Head of caudate nucleus (tissue), 42 donors: ENCODE measurements at places on chromosomes 11 and 22.

GRCh38 chr11:18383388-18384156, 10.8 kb upstream of the LDHA start:
- peak; percentile 57 for DNase-seq

DNA sequence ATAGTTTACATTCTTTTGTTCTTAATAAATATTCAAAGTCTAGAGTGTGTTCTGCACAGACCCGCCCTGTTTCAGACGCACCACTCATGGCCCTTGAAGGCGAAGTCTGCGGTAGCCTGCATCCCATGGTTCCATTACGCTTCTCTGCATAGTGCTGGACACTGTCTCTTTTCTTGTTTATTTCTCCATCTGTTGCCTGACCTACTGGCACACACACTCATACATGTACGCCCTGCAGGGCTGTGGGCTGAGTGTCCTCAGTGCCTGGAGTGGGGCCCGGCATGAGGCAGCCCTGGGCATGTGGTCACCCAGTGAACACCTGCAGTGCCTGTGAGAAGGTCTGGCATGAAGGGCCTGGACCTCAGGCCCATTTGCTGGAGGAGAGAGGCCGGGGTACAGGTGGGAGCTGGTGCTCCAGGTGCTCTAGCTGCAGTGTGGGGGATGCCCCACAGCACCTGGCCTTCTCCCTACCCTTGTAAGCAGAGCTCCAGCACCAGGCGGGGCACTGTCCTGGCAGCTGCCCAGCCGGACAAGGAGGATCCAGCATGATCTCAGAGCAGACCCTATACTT, 404.1 kb downstream of the TBC1D22A start:
- peak; percentile 12 for DNase-seq

- no peak for DNase-seq
These were observed 16.5 kb downstream of the SGSM1 start for GRCh38 chr22:24822471-24822870.

DNA sequence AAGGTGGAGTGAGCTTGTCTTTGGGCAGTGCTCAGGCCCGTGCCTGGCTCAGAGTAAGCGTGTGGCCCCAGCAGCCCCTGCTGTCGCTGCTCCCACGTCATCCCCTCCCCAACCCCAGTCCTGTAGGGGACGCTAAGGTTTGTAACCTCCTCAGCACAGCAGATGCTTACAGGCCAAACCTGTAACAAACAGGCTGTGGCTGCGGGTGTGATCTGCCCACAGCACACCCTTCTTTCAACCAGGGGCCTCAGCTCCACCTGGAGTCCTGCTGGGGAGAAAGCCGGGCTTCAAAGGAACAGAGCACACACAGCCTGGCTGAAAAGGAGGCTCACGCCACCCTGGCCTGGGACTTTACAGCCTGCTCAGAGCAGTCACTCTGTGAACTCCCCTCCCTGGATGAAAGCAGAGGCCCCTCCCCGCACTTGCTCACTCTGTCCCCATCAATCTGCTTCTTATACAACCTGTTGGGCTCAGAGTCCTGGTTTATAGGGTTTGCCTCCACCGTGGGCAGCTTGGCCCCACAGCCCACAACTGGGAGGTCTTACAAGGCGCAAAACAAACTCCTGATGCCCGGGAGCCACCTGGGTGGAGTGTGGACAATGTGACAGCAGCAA, 54.3 kb downstream of the SCUBE1 start:
- DNase-seq, result no peak

DNA sequence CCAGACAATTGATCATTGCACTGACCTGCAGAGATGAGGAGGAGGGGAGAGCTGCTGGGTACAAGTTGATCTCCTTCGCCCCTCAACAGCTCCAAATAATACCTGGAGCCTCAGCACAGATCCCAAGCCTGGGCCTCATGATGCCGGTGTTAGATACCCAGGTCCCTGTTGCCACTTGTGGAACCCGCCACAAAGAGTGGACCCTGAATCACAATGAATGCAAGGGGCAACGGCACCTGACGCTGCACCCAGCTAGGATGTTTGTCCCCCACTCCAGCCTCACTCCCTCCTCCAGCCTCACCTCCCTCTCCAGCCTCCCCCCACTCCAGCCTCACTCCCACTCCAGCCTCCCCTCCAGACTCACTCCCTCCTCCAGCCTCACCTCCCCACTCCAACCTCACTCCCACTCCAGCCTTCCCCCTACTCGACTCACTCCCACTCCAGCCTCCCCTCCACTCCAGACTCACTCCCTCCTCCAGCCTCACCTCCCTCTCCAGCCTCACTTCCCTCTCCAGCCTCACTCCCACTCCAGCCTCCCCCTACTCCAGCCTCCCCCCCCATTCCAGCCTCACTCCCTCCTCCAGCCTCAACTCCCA, 879.0 kb downstream of the BRD1 start:
- DNase-seq, result no peak

DNA sequence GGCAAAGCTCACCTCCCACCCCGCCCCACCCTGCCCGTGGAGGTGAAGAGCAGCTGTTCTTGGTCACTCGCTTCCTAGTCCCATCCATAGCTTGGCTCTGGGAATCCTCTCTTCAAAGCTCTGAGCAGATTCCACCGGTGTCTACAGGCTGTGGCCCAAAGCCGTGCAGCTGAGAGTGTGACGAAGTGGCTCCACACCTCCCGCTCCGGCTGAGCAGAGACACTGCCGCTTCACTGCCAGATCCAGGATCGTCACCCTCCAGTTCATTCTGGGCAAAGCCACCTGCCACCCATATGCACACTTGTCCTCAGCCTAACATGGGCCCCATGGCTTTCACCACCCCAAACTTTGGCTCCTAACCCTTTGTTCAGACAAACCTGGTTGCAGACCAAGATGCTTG, 532.9 kb upstream of the B3GAT1 start:
- no peak for DNase-seq

GRCh38 chr11:1878137-1879031, 13.3 kb downstream of the PRR33 start:
- no peak for DNase-seq

DNA sequence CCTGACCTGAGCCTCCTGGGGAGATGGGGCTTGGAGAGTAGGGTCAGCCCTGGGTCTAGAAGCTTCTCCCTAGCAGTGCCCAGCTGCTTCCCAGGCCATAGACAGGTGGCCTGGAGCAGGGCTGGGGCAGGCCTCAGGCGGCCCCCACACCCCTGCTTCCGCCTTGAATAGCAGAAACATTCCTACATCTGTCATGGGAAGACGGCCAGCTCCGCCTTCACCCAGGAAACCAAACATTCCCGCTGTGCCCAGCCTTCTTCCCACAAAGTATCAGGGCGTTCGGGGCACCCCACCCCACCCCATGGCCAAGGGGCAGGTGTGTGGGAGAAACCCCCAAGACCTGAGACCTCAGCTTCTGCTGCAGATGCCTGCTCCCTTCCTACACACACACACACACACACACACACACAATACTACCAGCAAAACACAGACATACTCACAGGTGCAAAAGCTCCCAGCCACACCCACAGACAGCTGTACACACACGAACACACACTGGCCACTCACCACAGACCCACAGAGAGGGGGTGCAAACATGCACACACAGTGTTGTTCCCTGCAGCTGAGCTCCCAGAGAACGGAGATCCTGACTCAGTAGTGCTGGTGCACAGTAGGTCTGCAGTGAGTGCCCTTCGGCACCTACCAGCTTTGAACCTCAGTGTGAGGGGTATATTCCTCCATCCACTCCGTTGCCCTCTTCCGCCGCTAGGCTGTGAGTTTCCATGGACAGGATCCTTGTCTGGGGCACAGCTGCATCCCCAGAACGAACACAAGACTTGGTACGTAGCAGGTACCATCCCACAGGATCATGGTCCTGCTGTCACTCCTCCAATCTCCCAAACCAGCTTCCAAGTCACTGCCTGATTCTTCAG, 37.4 kb downstream of the PDGFB start:
- DNase-seq, result peak; percentile 6

- no peak for DNase-seq
These were observed 497.1 kb downstream of the BRD1 start for GRCh38 chr22:49330421-49331222.

DNA sequence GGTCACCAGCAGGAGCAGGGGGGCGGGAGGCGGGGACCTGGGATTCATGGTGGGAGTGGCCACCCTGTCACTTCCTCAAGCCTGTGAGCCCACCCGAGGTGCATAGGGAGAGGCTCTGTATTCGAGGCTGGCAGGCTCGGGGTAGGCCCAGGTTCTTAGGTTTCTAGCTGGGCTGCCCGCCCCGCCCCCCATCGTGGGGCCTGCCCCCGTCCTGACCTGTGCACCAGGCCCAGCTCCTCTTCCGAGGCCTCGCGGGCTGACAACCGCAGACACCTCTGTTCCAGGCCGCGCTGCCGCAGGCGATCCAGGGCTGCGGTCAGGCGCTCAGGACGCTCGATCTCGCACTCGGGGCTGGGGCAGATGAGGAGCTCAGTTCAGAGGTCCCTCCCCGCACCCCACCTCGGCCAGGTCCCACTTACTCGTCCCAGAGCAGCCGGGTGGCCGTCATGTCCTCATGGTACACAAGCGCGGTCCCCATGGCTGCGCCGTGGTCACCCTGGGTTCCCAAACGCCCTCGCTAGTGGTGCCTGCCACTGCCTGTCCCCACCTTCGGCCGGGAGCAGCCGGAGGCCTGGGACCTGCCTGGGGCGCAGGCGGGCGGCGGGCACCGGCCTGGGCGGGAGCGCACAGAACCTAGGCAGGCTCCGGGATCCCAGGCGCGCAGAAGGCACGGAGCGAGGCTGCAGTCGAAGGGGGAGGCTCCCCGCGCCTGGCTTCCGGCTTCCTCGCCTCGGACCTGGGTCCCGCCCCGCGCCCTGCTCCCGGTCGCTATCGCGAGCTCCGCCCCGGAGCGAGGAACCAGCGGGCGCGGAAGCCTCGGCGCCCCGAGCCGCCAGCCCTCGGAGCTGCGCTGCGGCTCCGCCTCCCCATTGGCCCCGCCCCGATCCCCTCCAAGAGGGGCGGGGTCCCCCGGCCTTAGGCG, at the start of gene HDAC10:
TSS of gene HDAC10 (minus strand) at position 711 of the 922 bp plus-strand sequence. CDS start at position 478, 233 bp downstream.
- DNase-seq, result no peak

DNA sequence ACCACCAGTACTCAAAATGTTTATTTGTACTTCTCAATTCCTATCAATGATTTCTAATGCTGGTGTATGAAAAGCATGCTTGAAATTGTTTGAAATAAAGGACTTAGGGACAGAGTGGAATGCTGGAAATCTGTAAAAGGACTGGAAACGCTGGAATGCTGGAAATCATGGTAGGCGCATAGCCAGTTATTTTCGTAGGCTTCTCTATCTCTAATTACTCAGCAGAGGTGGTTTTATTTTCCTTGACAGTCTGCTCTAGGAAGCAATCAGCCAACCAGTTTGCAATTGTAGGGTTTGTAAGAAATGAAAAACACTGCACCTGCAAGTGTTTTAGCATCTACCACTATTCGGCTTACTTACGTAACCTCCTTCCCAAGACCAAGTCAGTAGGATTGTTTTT, 788 bp downstream of the LIN7C start:
- DNase-seq, result no peak

DNA sequence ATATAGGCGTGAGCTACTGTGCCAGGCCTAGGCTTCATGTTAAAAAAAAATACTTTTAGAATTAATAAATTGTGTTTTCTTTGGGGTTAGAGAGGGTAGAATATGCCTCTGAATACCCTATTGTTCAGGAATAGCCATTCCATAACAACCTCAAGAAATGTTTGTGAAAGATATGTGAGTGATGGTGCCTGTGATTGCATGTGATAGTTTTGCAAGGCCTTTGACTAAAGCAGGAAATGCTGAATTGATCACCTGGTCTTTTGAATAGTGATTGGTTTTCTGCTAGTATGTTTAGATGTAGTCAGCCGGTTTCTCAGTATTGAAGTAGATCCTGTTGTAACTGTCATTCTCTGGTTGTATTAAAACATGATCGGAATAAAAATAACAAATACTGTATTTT, 73.4 kb downstream of the UVRAG start:
- DNase-seq, result no peak

GRCh38 chr22:43295660-43296059, 47.5 kb downstream of the SCUBE1 start:
- no peak for DNase-seq

DNA sequence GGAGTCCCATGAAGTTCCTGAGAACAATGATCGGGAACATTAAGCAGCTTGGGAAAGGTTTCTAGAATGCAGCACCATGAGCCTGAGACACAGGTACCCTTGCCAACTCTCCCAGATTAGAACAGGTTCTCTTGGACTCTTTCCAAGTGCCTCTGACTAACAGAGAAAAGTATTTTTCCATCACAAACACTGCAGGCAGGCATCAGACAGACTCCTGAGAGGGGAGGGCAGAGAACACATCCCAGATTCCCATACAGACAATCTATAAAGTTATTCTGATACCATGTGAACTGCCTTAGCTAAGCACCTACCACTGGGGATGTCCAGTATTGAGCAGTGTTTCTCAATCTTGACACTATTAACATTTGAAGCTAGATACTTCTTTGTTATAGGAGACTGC, 27.3 kb downstream of the SERGEF start:
- DNase-seq, result no peak

DNA sequence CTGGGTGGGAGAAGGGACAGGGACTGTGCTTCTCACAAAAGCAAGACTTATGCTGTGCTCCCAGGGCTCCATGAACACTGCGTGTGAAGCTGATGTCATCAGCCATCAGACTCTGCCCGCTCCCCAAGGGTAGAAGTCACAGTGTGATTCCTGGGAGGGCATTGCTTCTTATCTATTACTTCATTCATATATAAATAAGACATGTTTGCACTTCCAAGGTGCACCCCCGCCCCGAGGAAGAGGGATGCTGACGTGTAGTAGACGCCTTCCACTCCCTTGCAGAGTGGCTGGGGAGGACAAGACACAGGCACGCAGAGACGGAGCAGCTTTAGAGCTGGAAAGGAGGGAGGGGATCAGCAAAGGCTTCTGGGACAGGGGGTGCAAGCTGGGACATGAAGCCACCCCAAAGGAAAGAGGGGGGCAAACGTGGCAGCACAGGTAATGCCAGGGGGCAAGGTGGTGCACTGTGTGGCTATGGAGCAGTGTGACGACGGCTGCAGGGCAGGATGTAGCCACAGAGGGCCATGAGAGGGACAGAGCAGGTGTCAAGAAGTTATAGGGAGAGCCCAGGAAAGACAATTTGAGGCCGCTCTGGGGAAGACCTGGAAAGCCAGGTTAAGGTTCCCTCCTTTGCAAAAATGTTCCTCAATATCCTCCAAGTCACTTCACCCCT, 558.5 kb downstream of the MN1 start:
- DNase-seq, result no peak

- no peak for DNase-seq
These were observed 10.2 kb upstream of the CD82 start for GRCh38 chr11:44555031-44555800.

DNA sequence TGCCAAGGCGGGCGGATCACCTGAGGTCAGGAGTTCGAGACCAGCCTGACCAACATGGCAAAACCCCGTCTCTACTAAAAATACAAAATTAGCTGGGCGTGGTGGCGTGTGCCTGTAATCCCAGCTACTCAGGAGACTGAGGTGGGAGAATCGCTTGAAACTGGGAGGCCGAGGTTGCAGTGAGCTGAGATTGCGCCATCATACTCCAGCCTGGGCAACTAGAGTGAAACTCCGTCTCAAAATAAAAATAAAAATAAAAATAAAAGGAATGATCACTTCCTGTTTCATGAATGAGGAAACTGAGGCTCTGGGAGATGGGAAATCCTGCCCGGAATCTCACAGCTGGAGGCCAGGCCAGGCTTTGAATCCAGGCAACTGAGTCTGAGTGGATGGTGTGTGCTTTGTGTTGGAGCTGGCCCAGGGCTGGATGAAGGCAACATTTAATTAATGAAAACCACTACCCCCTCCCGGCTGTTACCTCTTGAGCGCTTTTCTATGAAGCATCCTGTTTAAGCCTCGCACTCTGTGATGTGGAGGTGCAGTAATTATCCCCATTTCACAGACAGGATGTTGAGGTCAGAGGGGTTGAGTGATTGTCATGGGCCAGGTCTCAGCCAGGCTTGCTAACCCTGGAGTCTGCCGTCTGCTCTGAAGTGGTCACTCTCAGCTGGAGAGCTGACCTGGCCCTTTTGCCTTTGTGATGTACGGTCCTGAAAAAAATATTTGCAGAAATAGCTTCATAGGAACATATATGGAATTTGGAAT, 27.8 kb downstream of the LRP5 start:
- DNase-seq, result no peak
